CD4-positive, alpha-beta T cell treated with Interleukin-12 subunit alpha and Interleukin-12 subunit beta, for 1 hour (primary cell): ENCODE measurements at places on chromosomes 3 and 15.

DNA sequence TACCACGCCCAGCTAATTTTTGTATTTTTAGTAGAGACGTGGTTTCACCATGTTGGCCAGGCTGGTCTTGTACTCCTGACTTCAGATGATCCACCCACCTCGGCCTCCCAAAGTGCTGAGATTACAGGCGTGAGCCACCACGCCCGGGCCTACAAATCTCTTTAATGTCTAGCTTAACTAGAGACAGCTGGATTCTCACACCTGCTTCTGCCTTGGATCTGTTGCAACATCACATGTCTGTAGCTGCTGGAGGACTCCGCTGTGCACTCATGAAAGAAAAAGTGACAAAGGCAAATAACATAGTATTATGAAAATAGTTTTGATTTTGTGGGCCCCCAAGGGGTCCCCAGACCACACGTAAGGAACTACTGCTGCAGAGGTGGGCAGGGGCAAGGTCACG, 85.9 kb downstream of the NCEH1 start:
- DNase-seq, result no peak

DNA sequence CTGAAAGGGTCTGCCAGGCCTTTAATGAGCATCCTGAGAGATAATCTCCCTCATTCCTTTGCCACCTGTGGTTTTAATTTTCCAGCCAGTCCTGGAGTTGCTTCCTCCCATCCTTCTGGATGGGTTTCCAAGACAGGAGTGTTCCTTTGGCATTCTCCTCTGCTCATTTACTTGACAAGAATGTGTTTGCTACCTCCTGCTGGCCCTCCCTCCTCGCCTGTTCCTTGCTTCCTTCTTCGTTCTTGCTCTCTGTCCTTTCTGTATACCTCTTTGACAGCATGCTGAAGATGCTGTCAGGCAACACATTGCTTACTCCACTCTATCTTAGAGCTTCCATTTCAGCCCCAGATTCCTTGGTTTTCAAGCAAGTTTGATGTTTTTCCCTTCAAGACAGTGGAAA, 46.0 kb downstream of the ERC2 start:
- no peak for DNase-seq

- no peak for DNase-seq
Measured at GRCh38 chr3:52171514-52172261, 17.5 kb upstream of the POC1A start.

DNA sequence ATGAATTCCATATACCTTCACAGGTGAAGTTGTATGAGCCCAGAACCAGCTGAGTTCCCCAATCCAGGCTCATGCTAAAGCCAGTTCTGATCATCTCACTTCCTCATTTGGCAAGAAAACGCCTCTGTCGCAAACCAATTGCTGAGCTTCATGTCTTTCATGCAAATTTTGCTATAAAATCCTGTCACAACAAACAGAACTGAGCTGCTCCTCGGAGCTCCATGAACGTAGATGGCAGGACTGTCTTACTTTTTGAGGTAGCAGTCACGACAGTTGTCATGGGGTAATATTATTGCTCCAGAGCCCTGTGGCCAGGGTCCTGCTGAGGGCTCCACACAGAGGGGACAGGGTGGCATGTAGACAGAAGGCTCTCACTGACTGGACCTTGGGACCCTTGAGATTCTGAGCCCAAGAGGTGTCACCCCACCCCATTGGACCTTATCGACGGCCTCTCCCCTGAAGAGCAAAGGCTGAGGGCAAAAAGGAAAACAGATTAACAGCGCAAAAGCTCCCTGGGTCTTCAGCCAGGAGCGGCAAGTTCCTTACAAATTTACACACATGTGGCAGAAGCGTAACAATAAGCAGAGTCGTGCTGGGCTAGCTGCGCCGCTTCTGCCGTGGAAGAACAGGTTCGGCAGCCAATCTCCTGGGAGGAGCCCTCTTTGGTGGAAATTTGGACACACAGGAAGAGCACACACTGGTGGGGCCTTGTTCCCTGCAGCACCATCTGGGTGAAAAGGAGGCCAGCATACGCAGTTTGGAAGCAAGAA, 249.2 kb downstream of the OPA1 start:
- DNase-seq, result peak; percentile 13

DNA sequence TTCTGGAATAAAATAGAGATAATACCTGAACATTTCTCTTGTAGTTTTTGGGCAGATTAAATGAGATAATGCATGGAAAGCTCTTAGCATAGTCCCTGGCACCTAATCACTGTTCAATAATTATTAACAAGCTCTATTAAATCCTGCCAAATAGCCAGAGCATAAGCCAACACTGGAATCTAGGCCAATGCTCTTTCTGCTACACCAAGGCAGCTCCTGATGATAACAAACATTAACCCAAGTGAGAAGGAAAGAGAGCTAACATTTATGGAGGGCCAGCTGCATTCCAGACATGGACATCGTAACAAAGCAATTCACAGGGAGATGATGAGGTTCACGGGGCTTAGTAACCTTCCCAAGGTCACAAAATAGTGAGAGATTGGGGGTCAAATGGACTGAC, 23.3 kb downstream of the LARP6 start:
- no peak for DNase-seq

- DNase-seq, result no peak
Measured at GRCh38 chr3:106010829-106011228, 142.0 kb upstream of the CBLB start.

- DNase-seq, result no peak
Measured at GRCh38 chr15:92074646-92075045, 221.1 kb downstream of the SLCO3A1 start.

GRCh38 chr15:39411102-39411989, 169.5 kb upstream of the THBS1 start:
- DNase-seq, result no peak

- DNase-seq, result no peak
Measured at GRCh38 chr15:31297575-31298456, 28.8 kb upstream of the KLF13 start.

GRCh38 chr3:18007980-18008379, 265.5 kb upstream of the TBC1D5 start:
- no peak for DNase-seq

- DNase-seq, result no peak
Measured at GRCh38 chr15:72110355-72110754, 7.6 kb downstream of the MYO9A start.

GRCh38 chr3:178623666-178624255, 87.5 kb downstream of the KCNMB2 start:
- DNase-seq, result no peak

GRCh38 chr3:5187920-5188418, 462 bp downstream of the EDEM1 start:
- DNase-seq, result peak; percentile 53

GRCh38 chr15:70086636-70087035, 11.1 kb downstream of the TLE3 start:
- no peak for DNase-seq

- peak; percentile 68 for DNase-seq
Measured at GRCh38 chr3:52240059-52240885, 1.3 kb upstream of the TWF2 start.

DNA sequence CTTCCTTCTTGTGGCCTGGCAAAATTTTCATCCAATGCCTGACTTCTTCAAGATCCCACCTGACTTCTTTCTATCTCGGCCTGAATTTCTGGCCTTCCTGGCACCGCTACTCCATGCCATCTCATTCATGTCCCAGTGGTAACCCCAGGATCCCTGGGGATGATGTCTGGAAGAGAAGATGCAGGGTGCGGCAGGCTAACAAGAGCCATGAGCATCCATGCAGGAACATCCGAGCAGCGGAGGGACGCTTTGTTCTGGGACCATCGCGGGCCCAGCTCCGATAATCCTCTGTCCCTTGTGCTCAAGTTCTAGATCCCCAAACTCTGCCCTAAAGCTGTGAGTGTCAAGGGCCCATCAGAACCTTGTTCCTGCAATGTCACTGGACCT, 10.9 kb downstream of the MYL3 start:
- DNase-seq, result no peak

DNA sequence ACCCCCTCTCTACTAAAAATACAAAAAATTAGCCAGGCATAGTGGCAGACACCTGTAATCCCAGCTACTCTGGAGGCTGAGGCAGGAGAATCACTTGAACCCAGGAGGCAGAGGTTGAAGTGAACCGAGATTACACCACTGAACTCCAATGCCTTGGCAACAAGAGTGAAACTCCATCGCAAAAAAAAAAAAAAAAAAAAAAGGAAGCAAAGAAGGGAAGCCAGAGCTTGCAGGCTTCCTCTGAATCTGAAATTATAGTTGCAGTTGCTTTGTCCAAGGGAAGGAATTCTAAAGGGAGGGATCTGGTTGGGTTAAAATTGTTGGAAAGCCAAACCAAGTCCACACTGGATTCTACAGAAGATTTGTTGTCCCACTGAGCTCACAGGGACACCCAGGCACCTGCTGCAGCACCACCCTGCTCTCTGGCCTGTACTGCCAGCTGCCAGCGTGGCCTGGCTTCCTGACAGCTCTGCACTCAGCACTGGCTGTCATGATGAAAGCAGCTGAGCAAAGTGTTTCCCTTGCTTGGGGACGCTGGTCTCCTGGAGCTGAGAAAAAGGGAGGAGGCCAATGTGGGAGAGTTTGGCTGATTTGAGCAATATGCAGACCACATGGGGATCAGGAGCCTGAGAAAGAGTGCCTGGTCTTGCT, 88.8 kb upstream of the HES1 start:
- DNase-seq, result no peak

- DNase-seq, result peak; percentile 35
Measured at GRCh38 chr15:99706557-99707303, 26.5 kb downstream of the LYSMD4 start.

GRCh38 chr3:120147072-120147871, 53.0 kb upstream of the GSK3B start:
- peak; percentile 63 for DNase-seq

DNA sequence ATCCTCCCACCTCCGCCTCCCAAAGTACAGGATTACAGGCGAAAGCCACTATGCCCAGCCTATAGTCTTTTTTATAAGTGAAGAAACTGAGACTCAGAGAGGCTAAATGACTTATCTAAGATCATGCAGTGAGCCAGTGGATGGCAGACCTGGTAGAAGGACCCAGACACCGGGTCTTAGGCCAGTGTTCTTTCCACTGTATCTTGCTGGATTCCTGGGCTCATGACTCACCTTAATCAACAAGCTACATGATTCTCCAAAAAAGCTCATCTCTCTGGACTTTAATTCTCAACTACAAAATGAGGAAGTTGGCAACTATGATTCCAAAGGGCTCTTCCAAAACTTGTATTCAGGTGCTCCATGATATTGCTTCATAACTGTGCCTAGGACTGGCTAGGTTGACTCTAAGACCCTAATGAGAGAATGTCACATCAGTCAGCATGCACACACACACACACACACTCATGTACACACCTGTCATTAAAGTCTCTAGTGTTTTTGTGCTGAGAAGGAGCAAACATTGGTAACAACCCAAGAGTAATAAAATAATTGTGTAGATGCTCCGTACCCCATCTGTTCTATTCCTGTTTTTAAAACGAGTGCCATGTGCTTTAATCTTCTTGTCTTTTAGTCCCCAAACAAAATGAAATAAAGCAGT, 89.7 kb upstream of the SLC4A7 start:
- DNase-seq, result no peak

GRCh38 chr3:185046164-185046515, 106.7 kb downstream of the C3orf70 start:
- no peak for DNase-seq

DNA sequence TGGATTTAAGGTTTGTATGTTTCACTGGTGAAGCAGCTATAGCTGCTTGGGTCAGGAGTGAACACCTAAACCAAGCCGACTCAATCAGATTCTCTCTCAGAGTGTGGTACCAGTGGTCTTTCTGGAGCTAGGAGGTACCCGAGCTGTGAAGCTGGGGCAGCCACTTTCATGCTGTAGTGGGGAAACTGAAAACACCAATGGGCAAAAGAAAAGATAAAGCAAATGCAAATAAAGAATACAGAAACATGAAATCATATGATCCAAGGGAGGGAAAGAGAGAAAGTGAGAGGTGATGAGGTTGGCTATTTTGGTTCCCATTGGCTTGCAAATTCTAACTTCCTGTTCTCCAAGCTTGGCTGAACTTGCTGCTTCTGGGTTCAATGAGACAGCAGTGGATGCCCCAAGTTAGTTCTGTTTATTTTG, 212.3 kb upstream of the CFAP20DC start:
- DNase-seq, result no peak

DNA sequence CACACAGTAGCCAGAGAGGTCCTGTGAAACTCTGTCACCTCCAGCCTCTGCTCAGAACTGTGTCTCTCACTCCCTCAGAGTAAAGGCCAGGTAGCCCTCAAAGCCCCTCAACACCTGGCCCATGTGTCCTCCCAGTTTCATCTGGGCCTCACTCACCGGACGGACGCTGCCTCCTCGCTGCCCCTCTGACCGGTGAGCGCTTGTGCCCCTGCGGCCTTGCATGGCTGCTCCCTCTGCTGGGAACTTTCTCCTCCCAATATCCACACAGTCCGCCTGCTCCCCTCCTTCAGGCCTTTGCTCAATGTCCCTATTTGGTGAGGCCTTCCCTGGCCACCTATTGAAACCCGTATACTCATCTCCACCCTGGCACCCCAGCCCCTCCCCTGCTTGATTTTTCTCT, 36.8 kb upstream of the TRH start:
- no peak for DNase-seq
